ENCODE measurements at places on chromosomes 2 and 18.

DNA sequence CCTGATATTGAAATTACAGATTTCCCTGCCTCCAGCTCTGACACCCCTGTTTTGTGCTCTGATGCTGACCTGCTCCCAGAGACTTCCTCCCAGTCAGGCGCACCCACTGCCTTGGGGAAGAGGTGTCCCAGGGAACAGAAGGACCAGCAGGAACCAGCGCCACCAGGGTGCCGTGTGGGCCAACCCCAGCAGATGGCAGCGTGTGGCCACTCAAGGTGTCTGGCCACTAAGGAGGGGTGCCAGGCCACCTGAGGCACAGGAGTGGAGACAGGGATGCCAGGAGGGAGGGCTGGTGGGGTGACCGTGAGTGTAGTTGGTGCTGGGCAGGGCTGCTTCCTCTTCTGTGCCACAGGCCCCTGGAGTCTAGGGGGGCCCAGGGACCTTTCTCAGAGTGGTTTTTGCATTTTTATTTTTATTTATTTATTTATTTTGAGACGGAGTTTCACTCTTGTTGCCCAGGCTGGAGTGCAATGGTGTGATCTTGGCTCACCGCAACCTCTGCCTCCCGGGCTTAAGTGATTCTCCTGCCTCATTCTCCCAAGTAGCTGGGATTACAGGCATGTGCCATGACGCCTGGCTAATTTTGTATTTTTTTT, 56.0 kb downstream of the TEX44 start:
- peak; percentile 33 for DNase-seq

DNA sequence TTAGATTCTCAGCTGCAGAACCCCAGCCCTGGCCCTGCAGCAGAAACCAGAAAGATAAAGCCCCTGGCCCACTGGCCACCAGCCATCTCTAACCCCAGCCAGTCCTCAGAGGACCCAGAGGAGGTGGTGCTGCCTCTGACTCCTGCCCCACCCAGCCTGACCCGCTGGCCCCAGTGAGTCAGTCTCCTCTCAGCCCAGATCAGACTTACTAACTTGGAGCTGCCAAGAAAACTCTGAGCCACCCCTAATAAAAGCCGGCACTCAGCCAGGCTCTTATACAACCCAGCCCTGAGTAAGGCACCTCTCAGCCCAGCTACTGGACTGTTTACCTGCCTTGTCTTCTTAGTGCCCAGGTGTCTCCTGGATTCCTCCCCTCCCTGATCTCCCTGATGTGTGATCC, 2.0 kb downstream of the SLC14A2 start:
- DNase-seq = no peak

DNA sequence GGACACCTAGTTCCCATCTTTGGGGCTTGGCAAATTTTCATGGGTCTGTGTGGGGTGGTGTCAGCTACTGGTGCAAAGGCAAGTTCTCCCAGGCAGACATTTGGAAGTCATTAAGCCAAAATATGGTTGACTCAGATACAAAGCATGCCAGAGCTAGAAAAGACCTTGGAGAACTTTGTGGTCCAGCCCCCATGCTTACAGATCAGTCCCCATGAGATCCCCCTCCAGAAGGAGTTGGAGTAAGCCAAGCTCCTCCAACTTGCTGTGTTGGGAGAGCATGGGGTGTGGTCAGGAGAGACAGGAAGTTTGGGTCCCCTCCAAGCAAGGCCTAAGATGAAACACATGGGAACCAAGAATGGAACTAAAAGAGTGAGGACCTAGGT, 224.5 kb downstream of the CYP26B1 start:
- DNase-seq = no peak

- DNase-seq = no peak
Observed at GRCh38 chr2:28612131-28612812, 116.4 kb downstream of the PLB1 start.

- DNase-seq = no peak
Observed at GRCh38 chr2:24512831-24513230, 21.8 kb downstream of the NCOA1 start.

DNA sequence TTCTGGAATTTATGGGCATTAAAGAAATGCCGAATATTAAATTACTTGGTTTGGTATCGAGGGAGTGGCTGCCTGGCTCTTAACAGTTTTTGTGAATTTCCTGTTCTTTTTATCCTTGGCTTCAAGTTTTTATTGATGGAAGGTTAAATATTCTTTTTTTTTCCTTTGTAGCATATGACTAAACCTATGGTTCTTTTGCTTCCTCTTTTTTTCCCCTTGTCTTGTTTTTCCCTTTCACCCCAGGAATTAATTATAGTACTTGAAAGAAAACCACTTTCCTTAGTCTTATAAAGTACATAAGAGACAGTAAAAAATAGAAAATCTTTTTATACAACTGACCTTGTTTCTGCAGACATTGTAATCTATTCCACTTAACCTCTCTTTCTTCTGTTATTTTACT, 42.4 kb downstream of the MGAT5 start:
- no peak for DNase-seq

- no peak for DNase-seq
Observed at GRCh38 chr18:24559526-24559925, 99.1 kb downstream of the HRH4 start.

Measured in CD4-positive, alpha-beta T cell treated with Interleukin-4 for 4 hours (primary cell).